ENCODE measurements at places on chromosomes 2 and 18. TPM values are rescaled to one million over a fixed set of nuclear protein-coding genes. Genes with fewer than 3 reads are reported as not detected.
A peak's percentile ranks its signal among the peaks of the same experiment; 100 is the strongest.

- DNase-seq = peak; percentile 27
These were observed 50.2 kb downstream of the CABYR start for GRCh38 chr18:24189007-24189528.

- DNase-seq = no peak
These were observed 289.2 kb upstream of the HDAC4 start for GRCh38 chr2:239689985-239690384.

DNA sequence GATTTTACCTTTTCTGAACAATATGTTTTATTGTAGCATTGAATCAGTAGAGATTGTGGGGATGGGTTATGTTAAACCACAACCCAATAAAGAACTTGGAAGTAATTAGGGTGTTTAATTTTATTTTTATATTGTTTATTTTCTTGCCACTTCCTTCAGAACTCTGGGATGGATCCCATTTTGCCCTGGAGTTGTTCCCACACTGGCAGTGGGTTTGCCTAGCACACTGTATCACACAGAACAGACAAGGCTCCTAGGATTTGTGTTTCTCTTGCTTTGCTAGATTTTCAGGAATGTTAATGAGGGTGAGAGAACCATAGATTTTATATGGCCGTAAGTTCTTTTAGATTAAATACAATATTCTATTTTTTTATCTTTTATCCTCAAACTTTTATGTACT is 59.0 kb downstream of the TANK start:
- DNase-seq = no peak

GRCh38 chr2:162012565-162013058 is 61.4 kb downstream of the DPP4 start:
- no peak for DNase-seq

DNA sequence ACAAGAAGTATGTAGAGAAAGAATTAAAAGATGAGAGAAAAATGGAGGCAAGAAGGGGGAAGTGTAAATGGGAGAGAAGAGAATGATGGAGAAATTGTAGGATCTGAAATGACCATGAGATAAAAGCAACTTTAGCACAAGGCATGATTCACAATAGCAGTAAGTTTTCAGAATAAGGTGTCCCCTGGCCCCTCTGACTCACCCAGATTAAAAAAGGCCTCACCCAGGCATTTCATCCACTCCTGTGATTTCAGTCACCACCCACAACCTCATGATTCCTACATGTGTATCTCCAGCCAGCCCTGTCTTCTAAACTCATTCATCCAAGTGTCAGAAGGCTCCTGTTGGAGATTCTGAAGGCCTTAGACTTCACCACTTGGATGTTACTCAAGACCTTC is 56.6 kb downstream of the SP100 start:
- DNase-seq = no peak

The BOLL gene
- polyA plus RNA-seq = not detected

The IFIH1 gene
- polyA plus RNA-seq = 29.5 TPM

The SATB2 gene
- 0.13 TPM for polyA plus RNA-seq

The BMP10 gene
- not detected for polyA plus RNA-seq
